HuH-7.5 (cell line): ENCODE measurements at places on chromosomes 12 and 14.

DNA sequence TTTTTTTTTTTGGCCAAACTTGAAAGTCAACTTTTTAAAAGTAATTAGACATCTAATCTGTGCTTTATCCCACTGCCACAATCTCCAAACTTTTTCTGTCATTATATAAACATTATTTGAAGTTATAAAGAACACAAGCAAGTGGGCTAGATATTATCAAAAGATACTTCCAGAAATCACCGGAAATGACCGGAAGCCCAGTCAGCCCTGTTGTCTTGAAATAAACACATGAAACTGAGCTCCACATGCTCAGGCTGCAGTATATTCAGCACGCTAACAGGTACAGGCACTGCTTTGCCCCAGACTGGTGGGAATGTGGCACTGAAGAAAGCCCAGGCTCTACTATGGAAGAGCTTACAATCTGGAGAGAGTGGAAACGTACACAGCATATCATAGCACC is 158.9 kb upstream of the PLEKHG7 start:
- DNase-seq, result no peak

DNA sequence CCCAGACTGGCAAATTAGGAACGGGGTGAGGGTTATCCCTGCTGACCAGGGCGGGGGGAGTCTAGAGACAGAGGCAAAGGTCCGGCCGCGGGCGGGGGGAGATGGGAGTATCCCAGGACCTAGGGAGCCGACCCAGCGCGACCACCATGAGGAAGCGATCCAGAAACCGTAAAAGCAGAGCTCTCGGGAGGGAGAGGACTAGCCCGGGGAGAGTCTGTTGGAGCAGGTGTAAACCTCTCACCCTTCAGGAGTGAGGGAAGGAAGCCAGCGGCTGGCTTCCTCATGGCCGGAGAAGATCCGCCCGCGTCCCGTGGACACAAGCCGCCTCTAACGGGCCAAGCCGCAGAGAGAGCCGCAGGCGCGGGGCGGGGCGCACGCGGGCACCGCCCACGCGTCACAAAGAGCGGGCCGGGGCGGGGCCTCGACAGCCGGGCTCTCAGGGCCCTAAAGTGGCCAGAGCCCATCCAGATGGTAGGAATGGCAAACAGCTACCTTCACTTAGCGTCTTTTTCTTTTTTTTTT is at the start of gene ACRBP:
ACRBP (minus strand) TSS at position 350 of the 522 bp plus-strand sequence; CDS start at position 284, 66 bp downstream.
- no peak for DNase-seq

DNA sequence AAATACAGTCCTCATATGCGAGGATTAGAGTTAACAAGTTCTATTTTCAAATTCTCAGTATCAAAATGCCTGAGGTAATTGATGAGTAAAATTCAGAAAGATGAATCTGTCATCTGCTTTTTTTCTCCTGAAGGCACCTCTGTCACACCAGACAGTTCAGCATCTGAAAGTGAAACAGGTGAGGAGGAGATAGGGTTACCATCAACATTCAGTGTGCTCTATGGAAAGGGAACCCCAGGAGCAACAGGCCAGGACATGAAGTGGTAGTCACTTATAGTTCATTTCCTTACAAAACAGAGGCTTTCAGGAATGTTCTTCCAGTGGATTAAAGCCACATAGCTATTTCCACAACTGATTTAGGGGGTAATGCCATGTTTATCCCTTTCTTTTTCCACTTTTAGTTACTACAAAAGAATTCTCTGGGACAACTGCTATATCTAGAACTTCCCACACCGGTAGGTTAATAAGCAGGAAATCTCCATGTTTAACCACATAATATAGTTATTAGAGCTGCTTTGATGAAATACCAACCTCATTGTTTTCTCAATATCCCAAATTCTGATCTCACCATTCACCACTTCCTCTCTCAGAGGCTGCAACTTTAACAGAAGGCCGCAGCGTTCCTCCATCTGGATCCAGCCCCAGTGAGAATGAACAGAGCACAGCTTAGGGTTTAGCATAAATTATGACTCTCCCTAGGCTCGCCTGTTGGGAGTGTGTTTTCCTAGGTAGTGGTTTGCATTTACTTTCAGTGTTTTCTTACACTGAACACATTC is 177.0 kb upstream of the CNTN1 start:
- no peak for DNase-seq

GRCh38 chr12:14810953-14811483 is 3.0 kb downstream of the SMCO3 start:
- peak; percentile 16 for DNase-seq

DNA sequence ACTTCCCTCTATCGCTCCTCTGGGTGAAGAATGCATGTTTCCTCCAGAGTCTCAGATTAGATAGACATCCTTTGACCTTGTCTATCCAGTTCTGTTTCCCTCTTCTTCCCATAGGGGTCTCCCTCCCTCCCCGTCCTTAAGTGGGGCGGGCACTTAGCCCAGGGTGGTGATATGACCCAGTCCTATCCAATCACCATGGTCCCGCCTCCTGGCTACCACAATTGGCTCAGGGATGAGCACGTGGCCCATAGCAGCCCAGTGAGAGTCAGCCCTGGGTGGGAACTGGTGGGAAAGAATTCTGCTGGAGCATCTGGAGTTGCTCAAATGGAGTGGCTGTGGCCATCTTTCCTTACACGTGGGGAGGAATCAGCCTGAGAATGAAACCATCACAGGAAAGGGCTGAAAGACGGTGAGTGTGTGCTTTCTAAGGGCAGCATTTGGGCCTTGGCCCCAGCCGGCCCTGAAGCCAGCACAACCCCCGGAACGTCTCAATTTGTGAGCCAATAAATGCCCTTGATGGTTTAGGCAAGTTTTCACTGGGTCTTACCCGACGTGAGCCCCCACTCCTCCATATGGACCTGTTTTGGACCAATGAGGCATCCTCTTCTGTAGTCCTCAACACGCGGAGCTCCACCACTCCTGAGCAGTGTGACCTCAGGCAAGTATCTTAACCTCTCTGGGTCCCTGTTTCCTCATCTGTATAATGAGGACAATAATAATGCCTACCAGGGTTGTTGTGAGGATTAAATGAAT is 14.4 kb upstream of the MLXIP start:
- peak; percentile 56 for DNase-seq

- DNase-seq, result no peak
These were observed 50.8 kb downstream of the NTN4 start for GRCh38 chr12:95739561-95740313.

GRCh38 chr12:5384015-5384414 is 47.9 kb upstream of the NTF3 start:
- no peak for DNase-seq

- no peak for DNase-seq
These were observed 1.2 kb upstream of the FGD4 start for GRCh38 chr12:32398181-32398580.

DNA sequence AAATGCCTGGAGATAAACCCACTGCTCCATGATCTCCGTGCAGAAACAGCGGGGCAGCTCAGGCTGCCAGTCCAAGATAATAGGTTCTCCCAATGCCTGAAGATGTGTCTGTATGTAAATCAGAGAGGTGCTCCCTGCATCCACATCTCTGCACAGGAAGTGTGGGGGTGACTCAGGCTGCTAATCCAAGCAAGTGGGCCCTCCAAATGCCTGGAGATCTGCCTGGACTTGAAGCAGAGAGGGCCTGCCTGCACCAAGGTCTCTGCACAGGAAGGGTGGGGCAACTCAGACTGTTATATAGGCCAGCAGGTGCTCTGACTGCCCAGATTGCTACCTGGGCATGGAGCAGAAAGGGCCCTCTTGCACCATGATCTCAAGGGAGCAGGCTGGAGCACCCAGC is 504.7 kb downstream of the LRFN5 start:
- no peak for DNase-seq

DNA sequence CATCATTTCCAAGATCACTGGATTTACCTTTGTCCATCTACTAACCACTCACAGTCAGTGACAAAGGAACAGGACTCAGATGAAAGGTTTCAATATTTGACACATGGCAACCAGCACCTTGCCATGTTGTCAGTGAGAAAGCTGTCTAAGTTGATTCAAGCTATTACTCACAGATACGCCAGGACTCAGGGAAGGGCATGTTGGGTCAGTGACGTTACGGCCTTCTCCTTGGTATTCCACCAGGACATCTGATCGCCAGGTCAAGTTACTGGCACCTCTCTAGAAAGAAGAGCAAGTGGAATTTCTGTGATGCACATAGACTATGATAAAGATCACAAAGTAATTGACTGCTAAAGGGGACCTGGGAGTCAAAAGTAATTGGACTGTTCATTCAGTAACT is 36.4 kb downstream of the GNS start:
- DNase-seq, result no peak

DNA sequence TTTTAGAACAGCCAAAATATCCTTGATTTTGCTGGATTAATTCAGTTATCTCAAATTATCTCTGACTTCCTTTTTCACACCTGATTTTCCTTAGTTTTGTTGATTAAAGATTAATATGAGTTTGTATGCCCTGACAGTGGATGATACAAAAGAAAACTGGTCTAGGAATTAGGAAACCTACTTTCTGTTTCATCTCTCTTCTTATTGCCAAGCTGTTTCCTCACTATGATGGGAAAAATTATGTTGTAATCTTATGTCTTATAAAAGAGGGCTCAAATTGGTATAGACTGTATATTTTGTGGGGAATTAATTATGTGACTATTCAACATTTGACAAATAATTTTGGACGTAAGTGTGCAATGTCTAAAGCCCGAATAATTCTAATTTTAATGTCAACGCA is 271.6 kb downstream of the FBXL14 start:
- DNase-seq, result no peak

DNA sequence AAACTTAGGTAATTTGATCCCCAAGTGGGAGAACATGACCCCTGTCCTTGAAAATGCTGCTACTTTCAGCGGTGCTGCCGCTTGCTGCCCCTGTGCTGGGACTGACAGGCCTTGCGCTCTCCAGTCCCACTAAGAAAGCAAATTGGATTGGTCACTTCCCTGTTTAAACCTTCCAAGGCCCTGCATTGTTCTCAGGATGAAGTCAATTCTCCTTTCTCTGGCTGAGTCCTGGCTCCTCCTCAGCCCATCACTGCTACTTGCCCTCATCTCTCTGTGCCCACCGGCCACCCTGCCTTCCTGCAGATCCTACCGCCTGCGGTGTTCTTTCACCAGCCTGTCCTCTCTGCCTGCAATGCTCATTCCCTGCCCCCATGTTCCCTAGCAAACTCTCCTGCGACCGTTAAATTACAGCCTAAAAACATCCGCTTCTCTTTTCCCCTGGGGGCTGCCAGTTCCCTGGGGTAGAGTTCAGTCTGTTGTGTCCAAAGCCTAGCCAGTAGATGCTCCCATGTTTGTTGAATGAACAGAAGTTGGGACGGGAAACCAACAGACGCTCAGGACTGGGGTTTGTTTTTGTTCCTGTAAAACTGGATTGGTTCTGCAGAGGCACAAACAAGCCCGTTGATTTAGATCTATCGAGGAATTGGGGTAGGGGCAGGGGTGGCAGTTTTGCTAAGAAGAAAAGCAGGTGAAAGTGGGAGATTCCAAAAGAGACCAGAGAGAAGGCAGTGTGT is 127.3 kb upstream of the HIF1A start:
- no peak for DNase-seq
